ENCODE measurements at places on chromosomes 16 and 17. TPM values are rescaled to one million over a fixed set of nuclear protein-coding genes. Genes with fewer than 3 reads are reported as not detected.

Gene PABPN1L
- not detected for polyA plus RNA-seq

Gene TSPAN10
- polyA plus RNA-seq = 2.8 TPM

Gene EME1
- polyA plus RNA-seq = 8.2 TPM

Gene SDR42E1
- 15.0 TPM for polyA plus RNA-seq
